ENCODE measurements at places on chromosomes 5 and 9.

DNA sequence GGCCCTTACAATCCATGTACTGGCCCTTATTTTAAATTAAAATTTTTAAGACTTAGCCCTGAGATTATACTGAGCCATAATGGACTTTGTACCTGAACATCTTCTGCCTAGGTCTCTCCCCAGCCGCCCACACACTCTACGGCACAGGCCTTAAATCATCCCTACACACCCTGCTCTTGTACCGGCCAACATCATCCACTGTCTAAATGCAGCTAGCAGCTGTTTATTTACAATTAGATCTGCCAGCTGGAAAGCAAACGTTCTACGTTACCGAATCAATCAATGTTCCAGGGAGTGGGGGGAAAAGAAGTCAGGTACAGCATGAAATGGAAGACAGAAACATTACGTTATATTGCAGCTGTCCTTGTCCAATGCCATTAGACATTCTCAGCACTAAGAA, 88.4 kb upstream of the GRAMD2B start:
- no peak overlapping the region for H3K4me3 ChIP-seq
- H3K4me1 ChIP-seq: peaks cover 44% of the 10 kb centered on the region
- no peak for DNase-seq
- no peak overlapping the region for H3K27ac ChIP-seq

GRCh38 chr5:39519079-39519478, 94.3 kb upstream of the DAB2 start:
- no peaks in the 10 kb centered on the region for H3K36me3 ChIP-seq
- DNase-seq: no peak
- H3K4me3 ChIP-seq: no peak overlapping the region
- no peak overlapping the region for H3K27ac ChIP-seq

DNA sequence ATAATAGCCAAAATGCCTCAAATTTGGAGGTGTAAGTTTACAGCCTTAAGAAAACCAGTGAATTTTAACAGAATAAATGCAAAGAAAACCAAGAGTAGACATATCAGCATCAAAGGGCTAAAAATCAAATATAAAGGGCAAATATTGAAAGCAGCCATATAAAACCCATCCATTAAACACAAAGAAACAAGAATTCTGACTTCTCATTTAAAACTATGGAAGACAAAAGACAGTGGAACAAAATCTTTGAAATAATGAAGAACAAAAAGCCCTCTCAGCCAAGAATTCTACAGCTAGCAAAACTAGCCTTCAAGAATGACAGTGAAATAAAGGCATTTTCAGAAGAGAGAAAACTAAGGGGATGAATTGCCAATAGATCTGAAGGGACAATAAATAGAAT, 91.3 kb upstream of the FST start:
- no peak overlapping the region for H3K4me3 ChIP-seq
- no peak overlapping the region for H3K27ac ChIP-seq
- no peaks in the 10 kb centered on the region for H3K36me3 ChIP-seq

GRCh38 chr9:21154018-21154608, 12.3 kb downstream of the IFNA21 start:
- H3K36me3 ChIP-seq: no peaks in the 10 kb centered on the region
- H3K27me3 ChIP-seq: no peaks in the 10 kb centered on the region
- H3K4me3 ChIP-seq: no peak overlapping the region
- H3K4me1 ChIP-seq: peaks cover 1% of the 10 kb centered on the region

GRCh38 chr9:36820392-36820861, 213.6 kb downstream of the PAX5 start:
- no peak overlapping the region for H3K4me3 ChIP-seq
- no peaks in the 10 kb centered on the region for H3K36me3 ChIP-seq
- no peak overlapping the region for H3K27ac ChIP-seq
- H3K4me1 ChIP-seq: peaks cover 12% of the 10 kb centered on the region

DNA sequence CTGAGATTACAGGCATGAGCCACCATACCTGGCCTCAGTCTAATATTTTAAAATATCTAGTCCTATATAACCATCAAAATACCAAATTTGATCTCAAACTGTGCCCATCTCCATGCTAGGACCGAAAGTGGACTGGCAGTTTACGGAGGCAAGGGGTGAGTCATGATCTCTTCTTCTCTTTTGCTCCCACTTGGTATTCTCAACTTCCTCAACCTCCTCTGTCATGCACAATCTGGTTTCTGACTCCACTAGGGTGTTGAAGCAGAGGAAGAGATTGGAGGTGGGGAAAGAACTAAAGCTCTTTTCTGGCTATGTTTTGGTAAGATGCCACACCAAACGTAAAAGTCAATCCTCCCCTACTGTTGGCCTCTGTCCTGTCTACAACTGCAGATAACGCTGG, 55.9 kb upstream of the CEMIP2 start:
- H3K27ac ChIP-seq: no peak overlapping the region
- DNase-seq: no peak
- H3K4me3 ChIP-seq: no peak overlapping the region
- H3K4me1 ChIP-seq: no peaks in the 10 kb centered on the region

DNA sequence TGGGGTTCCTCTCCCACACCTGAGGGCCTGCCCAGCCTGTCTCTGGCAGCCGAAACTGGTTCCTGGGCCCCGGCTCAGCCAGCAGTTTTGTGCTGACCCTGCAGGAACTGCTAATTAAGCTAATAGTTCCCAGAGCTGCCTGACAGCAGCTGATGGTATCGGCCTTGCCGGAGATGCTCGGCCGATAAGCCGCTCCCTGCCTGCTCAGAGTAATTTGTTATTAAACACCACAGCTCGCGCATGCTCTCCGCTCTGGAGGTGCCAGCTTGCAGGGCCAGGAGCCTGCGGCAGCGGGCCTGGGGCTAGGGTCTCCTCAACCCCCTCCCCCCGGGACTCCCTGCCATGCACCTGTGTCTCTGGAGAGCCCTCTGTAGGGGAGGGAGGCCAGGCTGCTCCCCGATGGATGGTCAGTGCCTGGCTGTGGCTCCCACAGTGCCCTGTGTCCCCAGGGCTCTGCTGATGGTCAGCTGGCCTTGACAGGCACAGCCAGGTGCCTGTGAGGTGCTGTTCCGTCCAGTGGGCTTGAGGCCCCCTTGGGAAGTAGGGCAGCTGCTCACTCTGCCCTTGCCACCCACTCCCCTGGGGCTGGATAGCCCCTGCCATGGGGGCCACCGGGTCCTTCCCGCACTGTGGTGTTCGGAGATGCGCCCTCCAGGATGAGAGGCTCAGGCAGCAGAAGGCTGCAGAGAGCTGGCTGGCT, 41.7 kb downstream of the RXRA start:
- no peak overlapping the region for H3K27ac ChIP-seq
- no peaks in the 10 kb centered on the region for H3K36me3 ChIP-seq
- H3K4me3 ChIP-seq: no peak overlapping the region
- no peaks in the 10 kb centered on the region for H3K27me3 ChIP-seq

DNA sequence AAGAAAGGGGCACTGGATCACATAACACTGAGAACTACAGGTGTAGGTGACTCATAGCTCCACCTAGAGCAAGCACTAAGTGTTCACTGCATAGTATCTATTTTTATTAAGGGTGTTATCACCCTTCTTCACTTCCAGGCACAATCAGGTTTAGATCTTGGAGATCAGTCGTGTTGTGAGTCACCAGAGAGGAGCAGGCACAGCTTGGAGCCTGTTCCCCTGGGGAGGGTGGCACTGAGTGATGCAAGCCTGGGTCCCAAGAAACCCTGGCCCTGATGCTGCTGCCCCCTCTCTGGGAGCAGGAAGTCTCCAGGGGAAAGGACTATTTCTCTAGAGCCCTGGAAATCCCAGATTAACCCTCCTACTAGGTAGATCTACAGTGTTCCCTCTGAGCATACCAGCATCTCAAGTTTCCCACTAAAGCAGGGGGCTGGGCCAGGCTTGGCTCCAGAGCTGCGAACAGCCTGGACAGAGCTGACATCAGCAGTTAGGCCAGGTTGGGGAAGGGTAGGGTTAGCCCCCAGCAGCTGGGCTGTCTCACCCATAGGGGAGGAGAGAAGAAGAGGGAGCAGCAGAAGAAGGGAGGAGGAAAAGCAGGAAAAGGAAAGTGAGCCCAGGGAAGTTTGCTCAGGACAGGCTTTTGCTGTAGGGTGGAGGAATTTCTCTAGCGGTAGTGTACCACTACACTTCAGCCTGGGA, 28.1 kb upstream of the SPINK4 start:
- no peaks in the 10 kb centered on the region for H3K4me1 ChIP-seq
- H3K27me3 ChIP-seq: no peaks in the 10 kb centered on the region
- no peak overlapping the region for H3K27ac ChIP-seq
- DNase-seq: no peak
- H3K4me3 ChIP-seq: no peak overlapping the region

GRCh38 chr5:337563-338130, 16.1 kb downstream of the AHRR start:
- no peak for DNase-seq
- H3K4me1 ChIP-seq: no peaks in the 10 kb centered on the region
- H3K36me3 ChIP-seq: no peaks in the 10 kb centered on the region
- peaks cover 26% of the 10 kb centered on the region for H3K27me3 ChIP-seq
- no peak overlapping the region for H3K27ac ChIP-seq
- H3K4me3 ChIP-seq: no peak overlapping the region

DNA sequence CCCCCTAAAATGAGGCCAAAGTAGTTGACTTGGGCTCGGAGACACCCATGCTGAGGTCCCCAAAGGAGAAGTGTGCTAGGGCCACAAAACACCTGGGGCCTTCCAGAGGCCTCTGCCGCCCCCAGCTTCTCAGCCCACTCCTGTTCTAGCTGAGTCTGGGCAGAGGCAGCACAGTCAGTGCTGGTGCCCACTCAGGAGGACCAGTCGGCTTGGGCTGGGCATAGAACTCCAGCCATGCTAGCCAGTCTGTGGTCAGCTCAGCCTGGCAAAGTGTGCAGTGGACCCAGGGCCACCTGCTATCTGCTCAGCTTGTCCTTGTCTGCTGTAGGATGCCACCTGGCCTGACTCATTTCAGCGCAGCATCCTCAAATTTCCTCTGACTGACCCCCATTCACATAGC, 254.6 kb downstream of the FSTL4 start:
- no peak for DNase-seq
- no peak overlapping the region for H3K4me3 ChIP-seq
- H3K27me3 ChIP-seq: no peaks in the 10 kb centered on the region
- no peaks in the 10 kb centered on the region for H3K36me3 ChIP-seq
- H3K27ac ChIP-seq: no peak overlapping the region

GRCh38 chr5:147796556-147797308, 14.2 kb upstream of the JAKMIP2 start:
- DNase-seq: no peak
- no peaks in the 10 kb centered on the region for H3K4me1 ChIP-seq
- H3K27ac ChIP-seq: no peak overlapping the region
- no peaks in the 10 kb centered on the region for H3K36me3 ChIP-seq
- H3K27me3 ChIP-seq: peaks cover 4% of the 10 kb centered on the region

GRCh38 chr5:143562935-143563334, 159.4 kb upstream of the NR3C1 start:
- H3K27ac ChIP-seq: no peak overlapping the region
- H3K36me3 ChIP-seq: no peaks in the 10 kb centered on the region
- H3K4me3 ChIP-seq: no peak overlapping the region
- peaks cover 28% of the 10 kb centered on the region for H3K27me3 ChIP-seq
- H3K4me1 ChIP-seq: peaks cover 9% of the 10 kb centered on the region
- no peak for DNase-seq

GRCh38 chr9:69104830-69105527, 69.1 kb upstream of the TJP2 start:
- H3K27ac ChIP-seq: peak overlapping the region; percentile 33
- peaks cover 5% of the 10 kb centered on the region for H3K4me1 ChIP-seq
- DNase-seq: no peak
- no peaks in the 10 kb centered on the region for H3K27me3 ChIP-seq
- no peak overlapping the region for H3K4me3 ChIP-seq
- no peaks in the 10 kb centered on the region for H3K36me3 ChIP-seq
